ENCODE measurements at places on chromosomes 11 and 22.

DNA sequence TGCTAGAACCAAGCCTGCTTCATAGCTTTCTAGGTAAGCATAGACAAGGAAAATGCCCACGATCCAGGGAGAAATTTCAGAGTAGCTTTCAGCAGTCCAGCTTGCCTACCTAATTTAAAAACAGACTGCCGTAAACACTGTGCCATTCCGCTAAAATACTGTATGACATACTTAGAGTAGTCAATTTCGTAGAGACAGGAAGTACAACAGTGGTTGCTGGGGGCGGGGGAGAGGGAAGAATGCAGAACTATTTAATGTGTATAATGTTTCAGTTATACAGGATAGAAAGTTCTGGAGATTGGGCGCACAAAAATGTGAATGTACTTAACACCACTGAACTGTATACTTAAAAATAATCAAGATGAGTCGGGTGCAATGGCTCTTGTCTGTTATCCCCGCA, 56.7 kb downstream of the C11orf58 start:
- no peak for DNase-seq

DNA sequence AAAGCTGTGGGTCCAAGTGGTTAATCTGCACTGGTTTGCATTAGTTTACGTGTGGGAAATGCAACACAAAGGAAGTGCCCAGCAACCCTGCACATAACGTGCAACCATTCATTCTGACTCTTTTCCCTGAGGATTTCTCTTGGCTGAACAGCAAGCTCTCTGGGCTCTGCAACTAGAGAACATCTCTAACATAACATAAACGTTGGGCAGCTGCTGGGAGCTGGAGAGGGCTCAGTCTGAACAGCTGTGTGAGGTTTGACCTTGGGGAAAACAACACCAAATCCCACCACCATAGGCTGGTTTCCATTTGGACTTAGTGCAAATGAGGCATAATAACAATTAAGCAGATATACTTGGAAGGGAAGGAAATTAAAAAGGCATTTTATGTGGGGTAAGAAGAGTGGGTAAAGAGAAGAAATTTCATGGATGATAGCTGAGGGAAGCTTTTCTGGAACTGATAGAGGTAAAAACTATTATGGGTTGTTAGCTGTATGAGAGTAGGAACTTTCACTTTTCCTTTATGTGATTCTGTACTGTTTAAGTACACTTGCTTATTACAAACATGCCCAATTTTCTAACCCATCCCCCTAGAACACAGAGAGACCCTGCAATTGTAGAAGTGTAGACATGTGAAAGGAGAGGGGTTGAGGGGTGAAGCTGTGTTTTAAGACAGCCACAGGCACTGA, 76.2 kb downstream of the SNX19 start:
- no peak for DNase-seq

- no peak for DNase-seq
These were observed 12.8 kb downstream of the BRD1 start for GRCh38 chr22:49814856-49815255.

DNA sequence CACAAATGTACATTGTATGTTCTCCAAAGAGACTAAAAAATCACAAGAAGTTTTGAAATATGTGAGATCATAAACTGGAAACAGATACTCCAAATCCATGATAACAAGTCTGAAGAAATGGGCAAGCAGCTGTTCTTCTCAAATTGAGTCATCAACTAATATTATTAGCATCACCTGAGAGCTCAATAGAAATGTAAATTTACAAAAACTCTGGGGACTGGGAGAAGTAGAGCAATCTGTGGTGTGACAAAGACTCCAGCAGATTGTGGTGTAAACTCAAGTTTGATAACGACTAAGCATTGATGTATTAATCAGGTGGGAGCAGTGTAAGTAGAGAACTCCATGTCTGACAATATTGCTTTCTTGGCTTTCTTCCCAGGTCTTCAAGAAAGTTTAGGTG, 53.2 kb downstream of the GLYATL1 start:
- no peak for DNase-seq

DNA sequence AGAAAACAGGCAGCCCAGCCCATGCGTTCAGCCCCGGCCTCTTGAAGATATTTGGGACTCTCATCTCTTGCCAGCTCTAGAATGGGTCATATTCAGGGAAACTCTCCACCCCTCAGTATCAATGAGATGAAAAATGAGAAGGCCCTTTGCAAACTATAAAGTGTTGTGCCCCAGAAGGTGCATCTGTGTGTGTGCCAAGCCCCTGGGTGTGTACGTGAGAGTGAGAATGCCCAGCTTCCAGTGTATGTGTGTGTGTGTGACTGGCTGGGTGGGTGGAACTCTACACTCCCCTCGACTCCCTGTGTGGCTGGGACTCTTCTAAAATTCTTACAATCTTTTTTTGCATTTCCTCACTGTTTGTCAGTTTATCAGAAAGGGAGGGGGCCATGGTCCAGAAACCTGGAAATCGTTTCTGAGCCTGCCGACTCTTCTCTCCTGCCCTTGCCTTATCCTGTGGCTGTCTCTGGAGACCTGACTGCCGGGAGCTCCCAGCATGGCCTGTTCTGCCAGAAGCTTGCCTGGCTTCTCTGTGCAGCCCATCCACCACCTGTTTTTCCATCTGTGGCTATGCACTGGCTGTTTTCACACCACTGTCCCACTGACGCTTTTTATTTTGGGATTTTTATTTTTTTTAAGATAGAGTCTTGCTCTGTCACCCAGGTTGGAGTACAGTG, 1.2 kb downstream of the P2RY6 start:
- DNase-seq, result no peak

DNA sequence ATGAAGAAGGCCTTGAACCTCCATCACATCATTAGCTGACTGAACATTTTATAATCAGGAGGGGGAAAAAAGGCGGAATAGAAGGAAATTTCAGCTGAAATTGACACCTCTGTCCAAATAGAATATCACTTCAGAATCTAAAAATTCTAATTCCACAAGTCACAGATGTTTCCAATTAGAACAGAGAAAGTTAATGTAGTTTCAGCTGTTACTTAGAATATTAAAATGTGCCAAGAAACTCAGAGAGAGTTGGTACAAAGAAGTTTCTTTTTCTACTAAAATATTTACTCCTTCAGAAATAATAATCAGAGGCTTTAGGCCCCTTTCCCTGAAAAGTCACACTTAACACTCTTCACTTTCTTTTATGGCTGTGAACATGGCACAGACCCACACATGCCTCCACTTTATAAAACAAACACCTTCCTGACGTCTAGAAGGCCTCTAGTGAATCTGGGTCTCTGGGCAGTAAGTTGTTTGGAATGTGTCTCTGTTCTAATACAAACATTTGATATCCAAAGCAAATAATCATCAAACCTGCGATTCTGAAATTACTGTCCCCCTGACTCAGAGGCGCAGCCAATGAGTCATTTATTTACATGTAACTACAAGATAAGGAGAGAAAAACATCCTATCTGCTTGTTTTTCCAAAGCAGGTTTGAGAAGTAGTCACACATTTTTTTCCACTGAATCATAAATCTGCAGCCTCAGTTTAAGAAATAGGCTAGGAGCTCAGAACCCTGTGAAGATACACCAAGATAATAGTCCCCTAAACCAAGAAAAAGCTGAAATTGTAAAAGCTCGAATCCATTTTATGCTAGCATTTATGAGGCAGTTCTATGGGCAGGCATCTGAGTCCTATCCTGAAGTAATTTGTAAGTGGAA, 148.4 kb downstream of the ME3 start:
- no peak for DNase-seq

- no peak for DNase-seq
These were observed 58.1 kb downstream of the MAML2 start for GRCh38 chr11:96284917-96285316.

All from iPS-NIHi11 (cell line).